ENCODE measurements at places on chromosomes 7 and 10.

GRCh38 chr10:113858541-113858940 lies 4.1 kb downstream of the NHLRC2 start:
- no peak for DNase-seq

- no peak for DNase-seq
These were observed 10.4 kb downstream of the TMEM270 start for GRCh38 chr7:73871163-73872011.

GRCh38 chr7:130299866-130300265 lies 6.9 kb downstream of the CPA4 start:
- no peak for DNase-seq

DNA sequence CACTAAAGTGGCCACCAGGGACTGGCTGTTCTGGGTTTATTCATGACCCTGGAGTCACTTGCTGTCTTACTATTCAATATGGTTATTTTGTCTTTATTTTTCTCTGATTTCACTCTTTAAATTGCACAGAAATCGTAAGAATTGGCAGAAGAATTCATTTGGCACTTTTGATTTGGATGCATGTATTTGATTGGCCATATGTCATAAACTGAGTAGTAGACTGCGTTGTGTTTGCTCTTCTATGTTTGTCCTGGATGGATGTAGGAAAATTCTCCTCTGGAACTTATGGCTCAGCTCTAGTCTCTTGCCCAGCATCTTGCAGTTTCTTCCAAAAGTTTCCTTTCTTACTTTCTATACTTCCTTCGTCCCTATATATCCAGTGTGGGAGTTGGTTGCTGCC lies 452.7 kb downstream of the GATA3 start:
- no peak for DNase-seq

DNA sequence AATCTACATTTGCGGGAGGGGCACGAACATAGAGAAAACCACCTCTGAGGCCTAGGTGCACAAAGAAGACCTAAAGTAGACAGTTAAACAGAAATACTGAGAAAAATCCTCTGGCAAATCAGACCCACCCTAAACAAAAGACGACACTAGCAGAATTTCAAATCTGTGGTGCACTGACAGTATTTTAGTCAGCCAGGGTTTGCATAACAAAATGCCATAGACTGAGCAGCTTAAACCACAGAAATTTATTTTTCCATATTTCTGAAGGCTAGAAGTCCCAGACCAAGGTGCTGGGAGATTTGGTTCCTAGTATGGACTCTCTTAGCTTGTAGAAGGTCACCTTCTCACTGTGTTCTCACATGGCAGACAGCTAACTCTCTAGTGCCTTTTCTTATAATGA lies 26.3 kb downstream of the IPMK start:
- no peak for DNase-seq

DNA sequence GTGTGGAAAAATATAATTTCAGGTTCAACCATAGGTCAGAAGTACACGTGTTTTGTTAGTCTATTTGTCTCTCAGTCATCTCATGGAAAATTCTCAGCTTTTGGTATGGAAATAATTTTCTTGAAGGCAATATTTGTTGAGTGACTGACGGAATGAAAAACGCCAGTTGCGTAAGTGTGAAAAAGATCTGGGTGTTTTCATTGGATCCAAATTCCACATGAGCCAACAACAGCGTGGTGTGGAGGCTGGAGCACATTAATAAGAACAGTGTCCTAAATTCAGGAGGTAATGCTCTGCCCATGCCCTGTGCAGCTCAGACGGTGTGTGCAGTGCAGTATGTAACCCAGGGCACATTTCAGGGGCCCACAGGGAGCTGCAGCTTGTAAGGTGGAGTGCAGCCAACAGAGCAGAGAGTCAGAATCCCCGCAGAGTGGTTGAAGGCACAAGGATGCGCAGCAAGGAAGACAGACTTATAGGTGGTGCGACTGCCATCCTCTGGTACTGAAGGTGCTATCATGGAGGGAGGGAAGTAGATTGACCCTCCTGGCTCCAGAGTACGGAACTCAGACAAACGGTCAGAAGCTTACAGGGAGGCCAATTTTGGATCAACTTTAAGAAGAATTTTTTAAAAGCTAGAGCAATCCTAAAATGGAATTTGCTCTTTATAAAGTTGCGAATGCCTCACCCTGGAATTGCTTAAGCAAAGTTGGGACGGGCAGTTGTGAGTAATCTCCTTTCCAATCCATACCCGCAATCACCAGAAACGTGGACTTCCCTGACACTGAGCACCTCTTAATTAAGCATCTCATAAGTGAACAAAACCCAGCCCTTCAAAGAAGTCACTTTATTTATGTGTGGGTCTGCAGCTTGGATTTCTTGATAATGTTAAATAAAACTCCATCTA lies 38.0 kb downstream of the EGFR start:
- no peak for DNase-seq

- DNase-seq: no peak
These were observed 7.8 kb downstream of the HTRA1 start for GRCh38 chr10:122468926-122469781.

DNA sequence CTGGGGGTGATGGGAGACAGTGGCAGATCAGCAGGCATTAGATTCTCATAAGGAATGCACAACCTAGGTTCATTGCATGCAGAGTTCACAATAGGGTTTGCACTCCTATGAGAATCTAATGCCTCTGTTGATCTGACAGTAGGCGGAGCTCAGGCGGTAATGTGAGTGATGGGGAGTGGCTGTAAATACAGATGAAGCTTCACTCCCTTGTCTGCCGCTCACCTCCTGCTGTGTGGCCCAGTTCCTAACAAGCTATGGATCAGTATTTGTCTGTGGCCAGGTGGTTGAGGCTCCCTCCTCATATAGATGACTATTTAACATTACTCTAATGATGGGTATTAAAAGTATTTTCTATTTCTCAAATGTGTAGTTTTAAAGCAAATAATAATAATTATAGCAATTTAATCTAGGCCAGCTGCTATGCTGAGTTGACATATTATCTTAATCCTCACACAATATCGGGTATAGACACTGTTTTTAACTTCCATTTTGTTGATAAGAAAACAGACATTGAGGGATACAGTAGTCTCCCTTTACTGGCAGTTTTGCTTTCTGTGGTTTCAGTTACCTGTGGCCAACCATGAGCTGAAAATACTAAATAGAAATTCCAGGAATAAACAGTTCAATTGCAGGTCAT lies 39.9 kb downstream of the KIF20B start:
- no peak for DNase-seq

- no peak for DNase-seq
These were observed 184.0 kb downstream of the ADAM12 start for GRCh38 chr10:126204320-126204719.

GRCh38 chr7:139772115-139772514 lies 5.7 kb downstream of the HIPK2 start:
- DNase-seq: no peak

DNA sequence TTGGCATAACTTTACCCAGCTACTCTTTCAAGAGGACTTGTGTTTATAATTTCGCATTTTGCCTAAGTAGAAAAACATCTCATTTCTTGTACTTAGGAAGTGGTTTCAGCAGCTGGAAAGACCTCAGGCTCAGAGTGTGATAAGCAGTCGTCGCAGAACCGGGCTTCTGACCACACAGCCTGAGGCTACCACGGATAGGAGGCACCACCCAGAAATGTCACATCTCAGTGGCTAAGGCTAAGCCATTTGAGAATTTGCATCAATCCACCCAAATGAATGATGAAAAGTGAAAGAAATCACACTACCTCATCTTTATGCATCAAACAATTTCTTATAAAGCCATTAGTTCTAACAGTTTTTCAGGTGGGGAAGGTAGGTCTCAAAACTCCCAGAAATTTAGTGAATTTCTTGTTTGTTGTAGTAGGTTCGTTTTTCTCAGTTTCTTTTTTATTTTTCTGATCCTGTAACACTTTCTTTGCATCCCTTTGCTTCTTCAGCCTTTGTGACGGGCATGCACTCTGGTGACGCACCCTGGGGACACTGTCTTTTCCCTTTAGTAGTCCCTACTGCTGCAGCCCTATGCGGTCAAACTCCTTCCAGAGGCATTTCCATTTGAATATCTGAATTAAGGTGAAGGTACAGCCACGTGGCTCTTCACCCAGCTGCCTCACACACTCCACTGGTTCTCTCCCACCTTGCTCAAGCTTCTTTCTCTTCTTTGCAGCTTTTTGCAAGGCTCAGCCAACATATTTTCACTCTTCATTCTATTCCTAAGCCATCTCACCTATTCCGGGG lies 68.5 kb downstream of the MAP3K8 start:
- no peak for DNase-seq

- DNase-seq: no peak
These were observed 71.7 kb downstream of the MTURN start for GRCh38 chr7:30206491-30206890.

- DNase-seq: no peak
These were observed 82.1 kb downstream of the TRIM24 start for GRCh38 chr7:138542183-138542582.

GRCh38 chr7:49848211-49848841 lies 74.9 kb downstream of the VWC2 start:
- no peak for DNase-seq

DNA sequence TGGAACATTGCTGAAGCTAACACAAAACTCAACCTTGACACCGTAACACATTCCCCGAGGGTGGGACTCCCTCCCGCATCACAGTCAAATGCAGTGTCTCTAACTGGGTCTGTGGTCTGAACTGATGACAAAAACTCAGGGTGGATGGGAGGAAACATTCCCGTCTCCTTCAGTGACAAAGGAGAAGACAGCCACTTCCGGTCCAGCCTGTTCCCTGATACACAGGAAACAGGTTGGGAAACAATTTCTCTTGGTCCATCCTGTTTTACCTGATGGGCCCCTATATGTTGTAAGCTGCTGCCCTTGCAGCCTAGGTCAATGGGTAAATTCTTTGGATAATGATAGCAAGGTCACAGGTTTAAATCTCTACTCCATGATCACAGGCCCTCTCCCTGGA lies 20.4 kb downstream of the SLC13A4 start:
- DNase-seq: no peak

DNA sequence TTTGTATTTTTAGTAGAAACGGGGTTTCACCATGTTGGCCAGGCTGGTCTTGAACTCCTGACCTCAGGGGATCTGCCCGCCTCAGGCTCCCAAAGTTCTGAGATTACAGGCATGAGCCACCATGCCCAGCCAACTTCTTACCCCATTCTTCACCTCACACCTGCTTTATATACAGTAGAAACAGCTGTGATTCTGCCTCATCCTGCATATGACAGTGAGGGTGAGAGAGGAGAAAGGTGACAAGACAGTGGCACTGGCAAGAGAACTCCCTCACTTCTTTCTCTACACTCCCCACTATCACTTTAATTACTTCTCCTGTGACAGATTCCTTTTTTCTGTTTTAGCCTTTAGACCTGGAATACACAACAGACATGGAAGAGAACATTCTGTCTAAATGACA lies 61.8 kb upstream of the CAPZA2 start:
- DNase-seq: no peak

DNA sequence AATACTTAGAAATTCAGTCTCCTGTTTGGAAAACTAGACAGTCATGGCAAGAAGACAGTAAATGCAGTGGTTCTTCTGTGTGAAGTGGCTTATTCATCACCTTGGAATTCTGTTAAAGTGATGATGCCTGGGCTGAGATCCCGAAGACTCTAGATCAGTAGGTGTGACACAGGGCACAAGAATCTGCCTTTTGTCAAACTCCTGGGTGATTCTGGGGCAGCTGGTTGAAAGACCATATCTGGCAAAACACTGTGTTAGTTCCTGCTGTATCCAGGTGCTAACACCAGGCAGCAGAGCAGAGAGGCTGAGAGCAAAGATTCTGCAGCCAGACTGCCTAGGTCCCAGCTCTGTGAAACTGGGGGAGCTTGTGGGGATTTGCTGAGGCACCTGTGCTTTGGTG lies 26.5 kb downstream of the MRC1 start:
- DNase-seq: no peak

GRCh38 chr7:13179775-13180523 lies 492.5 kb downstream of the ARL4A start:
- no peak for DNase-seq

GRCh38 chr10:103465411-103466179 lies 6.9 kb upstream of the CALHM1 start:
- no peak for DNase-seq

- DNase-seq: no peak
These were observed 55.5 kb upstream of the SYPL1 start for GRCh38 chr7:106167439-106168136.

- DNase-seq: no peak
These were observed 59.7 kb upstream of the ADRA2A start for GRCh38 chr10:111017098-111017497.

DNA sequence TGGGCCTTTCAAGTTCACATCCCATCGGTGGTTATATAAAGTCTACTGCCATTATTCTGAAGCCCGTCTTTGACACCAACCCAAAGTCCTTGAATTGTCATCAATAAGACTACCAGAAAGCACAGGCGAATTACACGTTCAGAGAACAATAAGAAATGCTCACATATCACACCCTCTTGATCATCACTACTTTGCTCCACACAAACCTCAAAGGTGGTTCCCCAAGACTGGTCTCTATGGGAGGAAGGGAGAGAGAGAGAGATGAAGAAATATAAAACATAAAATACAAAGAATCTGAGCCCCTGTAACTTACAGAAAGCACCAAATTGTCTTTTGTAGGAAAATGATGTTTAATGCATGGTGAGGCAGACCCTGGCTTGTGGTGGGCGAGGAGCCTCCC lies 4.4 kb downstream of the HIPK2 start:
- DNase-seq: no peak

- no peak for DNase-seq
These were observed 497.3 kb upstream of the GALNT17 start for GRCh38 chr7:70634610-70635068.

- no peak for DNase-seq
These were observed 158.8 kb downstream of the ADARB2 start for GRCh38 chr10:1578392-1579140.

- no peak for DNase-seq
These were observed 82.0 kb downstream of the MKI67 start for GRCh38 chr10:128044186-128044585.

DNA sequence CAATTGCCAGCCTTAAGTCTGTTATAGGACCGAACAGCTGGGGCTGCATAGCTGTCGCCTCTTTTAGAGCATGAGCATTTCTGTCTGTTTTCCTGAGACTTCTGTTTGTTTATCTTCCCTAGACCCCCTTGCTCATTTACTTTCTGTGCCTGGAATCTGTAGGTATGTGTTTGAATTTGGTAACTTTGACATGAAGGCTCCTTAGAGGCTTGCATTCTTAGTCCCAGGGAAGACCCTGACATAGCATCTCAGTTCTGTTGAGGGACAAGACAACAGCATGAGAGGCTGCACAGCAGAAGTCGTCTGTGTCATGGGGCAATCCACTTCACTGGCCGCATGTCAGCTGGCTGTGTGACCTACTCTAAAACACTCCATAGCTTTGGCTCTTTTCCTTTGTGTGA lies 58.7 kb downstream of the KLHDC10 start:
- DNase-seq: no peak

DNA sequence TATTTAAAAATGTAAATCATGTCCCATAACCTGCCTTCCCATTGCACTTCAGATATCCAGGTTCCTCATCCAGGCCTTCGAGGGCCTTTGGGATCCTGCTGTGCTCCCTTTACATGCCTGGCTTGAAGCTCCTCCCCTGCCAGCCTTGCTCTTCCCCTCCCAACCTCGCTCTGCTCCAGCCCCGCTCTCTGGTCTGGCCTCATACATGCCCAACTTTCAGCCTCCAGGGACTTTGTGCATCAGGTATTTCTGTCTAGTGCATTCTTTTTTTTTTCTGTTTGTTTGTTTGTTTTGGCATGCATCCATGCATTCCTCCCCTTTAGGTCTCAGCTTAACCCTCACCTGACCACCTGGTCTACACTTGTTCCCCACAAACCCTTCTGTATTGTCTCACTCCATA lies 160.3 kb downstream of the SNX10 start:
- DNase-seq: no peak
